ENCODE measurements at places on chromosomes 5 and 9. TPM values are rescaled to one million over a fixed set of nuclear protein-coding genes. Genes with fewer than 3 reads are reported as not detected.

Gene EXD3
- total RNA-seq: 52.2 TPM

Gene CCDC180
- 13.7 TPM for total RNA-seq

Gene WDR38
- total RNA-seq: not detected

Gene IFNB1
- not detected for total RNA-seq

Gene ABLIM3
- 50.3 TPM for total RNA-seq

Gene PPP3R2
- not detected for total RNA-seq

Gene CAMK2A
- 0.20 TPM for total RNA-seq

Gene PSAT1
- total RNA-seq: 11.6 TPM

Gene OMD
- 56.2 TPM for total RNA-seq

Gene PCDHGA3
- total RNA-seq: 10.5 TPM
